ENCODE measurements at places on chromosomes 7 and 10. TPM values are rescaled to one million over a fixed set of nuclear protein-coding genes. Genes with fewer than 3 reads are reported as not detected.

DNA sequence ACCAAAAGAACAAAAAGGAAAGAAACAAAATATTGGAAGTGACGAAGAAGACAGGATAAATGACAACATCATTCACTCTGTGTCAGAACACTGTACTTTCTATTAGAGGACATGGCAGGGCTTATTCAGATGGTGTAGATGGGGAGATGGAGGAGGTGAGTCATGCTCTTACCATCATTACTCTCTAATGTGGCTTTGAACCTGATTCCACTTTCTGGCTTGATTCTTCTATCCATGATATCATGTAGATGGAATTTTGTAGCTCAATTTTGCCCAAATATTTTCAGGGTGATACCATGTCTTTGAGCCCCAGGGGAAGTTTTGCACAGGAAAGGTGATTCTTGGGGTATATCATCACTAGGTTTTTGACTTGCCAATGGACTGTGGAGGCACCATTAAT, 91.7 kb downstream of the CFAP58 start:
- DNase-seq = no peak
- peaks cover 6% of the 10 kb centered on the region for H3K27me3 ChIP-seq
- no peak overlapping the region for H3K4me3 ChIP-seq
- no peak overlapping the region for H3K27ac ChIP-seq
- H3K4me1 ChIP-seq = peaks cover 11% of the 10 kb centered on the region

- no peak overlapping the region for H3K4me3 ChIP-seq
- no peak overlapping the region for H3K27ac ChIP-seq
- H3K27me3 ChIP-seq = no peaks in the 10 kb centered on the region
Measured at GRCh38 chr10:84739641-84740040, 411.3 kb downstream of the CCSER2 start.

- H3K27ac ChIP-seq = peak overlapping the region; percentile 8
- H3K4me3 ChIP-seq = no peak overlapping the region
- DNase-seq = no peak
- H3K27me3 ChIP-seq = no peaks in the 10 kb centered on the region
Measured at GRCh38 chr7:2594599-2594998, 35.8 kb downstream of the IQCE start.

- no peaks in the 10 kb centered on the region for H3K36me3 ChIP-seq
- no peak overlapping the region for H3K4me3 ChIP-seq
- H3K27ac ChIP-seq = no peak overlapping the region
Measured at GRCh38 chr10:78307576-78307975, 273.9 kb downstream of the RPS24 start.

- H3K27ac ChIP-seq = no peak overlapping the region
- peaks cover 29% of the 10 kb centered on the region for H3K36me3 ChIP-seq
- no peak overlapping the region for H3K4me3 ChIP-seq
- H3K27me3 ChIP-seq = no peaks in the 10 kb centered on the region
- H3K4me1 ChIP-seq = peaks cover 5% of the 10 kb centered on the region
Measured at GRCh38 chr7:23622506-23622925, 25.3 kb downstream of the CCDC126 start.

DNA sequence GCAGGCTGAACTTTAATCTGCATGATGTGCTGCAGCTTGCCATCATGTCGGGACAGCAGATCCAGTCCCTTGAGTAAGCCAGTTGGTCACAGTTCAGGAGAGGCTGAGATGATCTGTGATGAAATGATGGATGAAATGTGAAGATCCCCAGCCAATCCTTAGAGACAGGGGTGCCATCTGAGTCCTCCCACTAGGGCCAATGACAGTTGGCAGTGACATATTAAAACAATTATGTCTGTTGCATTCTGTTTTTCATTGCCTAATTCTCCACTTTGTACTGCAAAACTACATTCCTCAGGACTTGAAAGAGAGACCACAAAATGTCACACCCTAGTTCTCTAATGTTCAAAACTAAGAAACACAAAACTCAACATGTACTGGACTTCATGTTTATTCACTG, 66.3 kb upstream of the CAV2 start:
- no peak overlapping the region for H3K27ac ChIP-seq
- H3K4me1 ChIP-seq = no peaks in the 10 kb centered on the region
- no peak overlapping the region for H3K4me3 ChIP-seq
- no peaks in the 10 kb centered on the region for H3K27me3 ChIP-seq
- DNase-seq = no peak
- H3K36me3 ChIP-seq = no peaks in the 10 kb centered on the region

- H3K27me3 ChIP-seq = peaks cover 6% of the 10 kb centered on the region
- DNase-seq = no peak
- no peak overlapping the region for H3K4me3 ChIP-seq
- H3K36me3 ChIP-seq = no peaks in the 10 kb centered on the region
Measured at GRCh38 chr10:110625356-110625894, 18.7 kb upstream of the RBM20 start.

DNA sequence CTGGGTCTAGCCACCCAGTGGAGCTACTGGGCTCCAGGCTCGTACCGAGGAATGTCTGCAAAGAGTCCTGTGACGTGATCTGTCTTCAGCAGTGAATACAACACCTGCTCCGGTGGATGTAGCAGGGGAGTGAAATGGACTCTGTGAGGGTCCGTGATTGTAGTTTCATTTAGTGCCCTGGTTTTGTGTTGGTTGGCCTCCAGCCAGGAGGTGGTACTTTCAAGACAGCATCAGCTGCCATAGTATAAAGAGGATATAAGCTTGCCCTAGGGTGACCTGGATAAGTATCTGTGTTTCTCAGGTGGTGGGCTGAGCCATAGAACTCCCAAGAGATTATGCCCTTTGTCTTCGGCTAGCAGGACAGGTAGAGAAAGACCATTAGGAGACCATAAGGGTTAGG, 24.6 kb upstream of the WNT2 start:
- DNase-seq = no peak
- H3K27ac ChIP-seq = no peak overlapping the region
- H3K4me3 ChIP-seq = no peak overlapping the region
- H3K27me3 ChIP-seq = no peaks in the 10 kb centered on the region
- no peaks in the 10 kb centered on the region for H3K36me3 ChIP-seq

GRCh38 chr7:157568106-157568769, 231.4 kb downstream of the DNAJB6 start:
- DNase-seq = no peak
- H3K4me1 ChIP-seq = peaks cover 68% of the 10 kb centered on the region
- peak overlapping the region; percentile 91 for H3K27ac ChIP-seq
- peak overlapping the region; percentile 75 for H3K4me3 ChIP-seq
- peaks cover 4% of the 10 kb centered on the region for H3K27me3 ChIP-seq

DNA sequence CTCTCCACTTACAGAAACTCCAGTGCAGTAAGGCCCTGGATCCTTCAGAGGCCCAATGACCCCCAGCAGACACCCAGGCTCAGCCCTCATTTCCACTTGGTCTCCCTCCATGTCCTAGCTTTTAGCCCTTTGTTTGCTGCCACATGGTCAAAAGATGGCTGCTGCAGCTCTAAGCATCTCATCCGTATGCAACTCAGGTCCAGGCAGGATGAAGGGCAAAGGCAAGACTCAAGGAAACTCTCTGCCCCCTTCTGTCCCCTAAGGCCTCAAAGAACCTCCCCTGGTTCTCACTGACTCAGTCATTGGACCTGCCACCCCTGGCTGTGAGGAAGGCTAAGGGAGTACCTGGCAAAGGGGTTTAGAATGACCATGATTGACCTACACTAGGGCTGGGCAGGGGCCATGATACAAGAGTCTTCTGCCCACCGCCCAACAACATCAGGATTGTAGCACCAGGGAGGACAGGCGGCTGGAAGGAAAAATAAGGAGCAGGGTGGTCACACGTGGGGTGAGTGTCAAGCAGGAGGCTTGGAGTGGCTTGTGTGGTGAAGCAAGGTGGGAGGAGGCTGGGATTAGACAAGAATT, 303.8 kb upstream of the ZMIZ1 start:
- H3K27ac ChIP-seq = no peak overlapping the region
- H3K4me3 ChIP-seq = no peak overlapping the region
- H3K36me3 ChIP-seq = no peaks in the 10 kb centered on the region
- DNase-seq = no peak
- no peaks in the 10 kb centered on the region for H3K27me3 ChIP-seq

DNA sequence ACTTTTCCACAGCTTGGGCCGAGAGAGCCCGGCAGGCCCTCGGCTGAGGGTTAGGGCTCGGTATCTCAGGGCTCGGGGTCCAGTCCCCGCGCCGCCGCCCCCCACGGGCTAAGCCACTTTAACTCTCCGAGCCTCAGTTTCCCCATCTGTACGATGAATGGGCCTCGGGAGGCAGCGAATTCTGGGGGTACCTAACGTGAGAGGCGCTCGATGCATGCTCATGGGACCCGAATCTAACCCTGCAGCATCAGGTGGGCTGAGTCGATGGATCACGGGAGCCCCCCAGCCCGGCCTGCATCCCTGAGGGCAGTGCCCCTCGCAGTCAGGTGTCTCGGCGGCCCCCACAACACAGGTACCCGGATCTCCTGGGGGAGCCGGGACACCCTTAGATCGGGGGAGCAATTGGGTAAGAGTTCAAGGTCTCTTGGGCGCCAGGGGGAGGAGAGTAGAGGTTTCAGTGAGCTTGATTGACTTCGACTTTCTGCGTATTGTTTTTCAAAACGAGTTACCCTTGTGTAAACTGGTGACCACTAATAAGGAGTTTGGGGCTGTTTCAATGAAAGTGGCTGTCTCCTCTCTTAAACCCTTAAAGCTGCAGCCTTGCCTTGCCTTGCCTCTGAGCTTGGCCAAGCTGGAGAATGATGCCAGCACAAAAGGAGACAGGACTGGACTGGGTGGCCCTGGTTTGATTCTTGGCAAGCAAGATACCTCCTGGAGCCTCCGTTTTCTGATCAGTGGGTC, 631 bp downstream of the POR start:
- H3K4me3 ChIP-seq = peak overlapping the region; percentile 89
- no peaks in the 10 kb centered on the region for H3K36me3 ChIP-seq
- DNase-seq = no peak
- peaks cover 34% of the 10 kb centered on the region for H3K4me1 ChIP-seq

GRCh38 chr7:108093341-108093740, 36.8 kb downstream of the LAMB4 start:
- no peak for DNase-seq
- no peaks in the 10 kb centered on the region for H3K27me3 ChIP-seq
- H3K27ac ChIP-seq = no peak overlapping the region
- H3K4me1 ChIP-seq = peaks cover 16% of the 10 kb centered on the region
- H3K36me3 ChIP-seq = no peaks in the 10 kb centered on the region

DNA sequence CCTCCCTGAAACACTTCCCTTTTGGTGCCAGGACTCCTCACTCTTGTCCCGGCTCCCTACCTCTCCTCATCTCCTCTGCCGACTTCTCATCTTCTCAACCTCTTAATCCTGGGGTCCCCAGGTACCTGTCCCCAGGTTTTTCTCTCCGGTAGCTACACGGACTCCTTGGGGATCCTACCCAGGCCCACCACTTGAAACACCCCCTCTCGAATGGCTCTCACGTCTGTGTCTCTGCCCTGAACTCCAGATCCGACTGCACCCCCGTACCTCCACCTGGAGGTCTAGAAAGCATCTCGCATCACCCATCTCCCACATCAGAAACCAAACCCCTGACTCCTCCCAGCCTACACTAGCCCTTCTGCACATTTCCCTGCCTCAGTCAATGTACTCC, 4.8 kb downstream of the TBATA start:
- H3K27me3 ChIP-seq = no peaks in the 10 kb centered on the region
- DNase-seq = no peak
- peak overlapping the region; percentile 46 for H3K27ac ChIP-seq

DNA sequence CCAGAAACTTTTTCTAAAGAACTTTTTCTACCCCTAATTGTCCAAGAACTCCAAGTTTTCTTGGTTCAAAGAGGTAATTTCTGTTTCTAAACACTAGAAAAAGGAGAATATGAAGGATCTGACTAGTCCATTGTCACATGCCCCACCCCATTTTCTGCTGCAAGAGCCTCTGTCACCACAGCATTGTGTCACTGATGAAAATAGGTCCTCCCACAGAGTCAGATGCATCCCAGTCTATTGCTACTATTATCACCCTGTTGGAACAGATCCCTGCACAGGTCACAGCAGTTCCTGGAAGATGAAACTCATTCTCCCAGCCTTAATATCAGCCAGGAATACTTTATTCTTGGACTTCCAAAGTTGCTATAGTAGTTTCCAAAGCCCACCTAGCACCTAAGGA, 7.5 kb upstream of the CFTR start:
- no peak overlapping the region for H3K4me3 ChIP-seq
- H3K36me3 ChIP-seq = no peaks in the 10 kb centered on the region
- no peaks in the 10 kb centered on the region for H3K4me1 ChIP-seq

GRCh38 chr10:48598936-48599829, 5.7 kb downstream of the ARHGAP22 start:
- H3K27me3 ChIP-seq = peaks cover 11% of the 10 kb centered on the region
- H3K4me1 ChIP-seq = peaks cover 19% of the 10 kb centered on the region
- H3K36me3 ChIP-seq = no peaks in the 10 kb centered on the region
- no peak overlapping the region for H3K27ac ChIP-seq
- no peak for DNase-seq
- H3K4me3 ChIP-seq = no peak overlapping the region

DNA sequence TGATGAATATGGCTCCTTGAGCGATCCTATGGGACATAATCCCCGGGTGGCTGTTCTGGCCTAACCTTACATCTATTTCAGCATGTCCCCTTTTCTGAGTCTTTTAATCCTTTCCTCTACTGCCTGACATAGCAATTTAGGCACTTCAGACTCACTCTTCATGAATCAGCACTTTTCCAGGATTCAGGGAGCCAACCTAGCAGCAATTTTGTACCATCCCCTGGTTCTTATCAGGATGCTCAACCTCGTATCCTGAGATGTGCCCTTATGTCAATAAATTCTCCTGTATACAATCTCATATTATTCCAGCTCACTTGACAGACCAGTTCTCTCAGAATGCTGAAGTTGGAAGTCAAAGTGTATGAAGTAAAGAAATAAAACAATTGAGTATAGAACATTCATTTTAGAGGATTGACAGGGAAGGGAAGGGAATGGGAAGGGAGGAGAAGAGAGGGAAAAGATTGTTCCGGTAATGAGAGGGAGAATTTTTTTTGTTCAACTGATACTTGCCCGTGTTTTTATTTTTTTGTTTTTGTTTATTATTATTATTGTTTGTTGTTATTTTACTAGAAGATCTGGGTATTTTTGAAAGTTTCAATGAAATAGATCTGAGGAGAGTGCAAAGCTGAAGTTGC, 8.2 kb upstream of the ZC3HAV1 start:
- peaks cover 25% of the 10 kb centered on the region for H3K27me3 ChIP-seq
- no peak for DNase-seq

- H3K36me3 ChIP-seq = peaks cover 2% of the 10 kb centered on the region
- H3K27ac ChIP-seq = no peak overlapping the region
- H3K4me1 ChIP-seq = no peaks in the 10 kb centered on the region
- no peaks in the 10 kb centered on the region for H3K27me3 ChIP-seq
- no peak for DNase-seq
- no peak overlapping the region for H3K4me3 ChIP-seq
Measured at GRCh38 chr10:112250555-112250954, 32.6 kb upstream of the TECTB start.

Gene CACNB2
- 2.2 TPM for total RNA-seq

Gene FAM237B
- not detected for total RNA-seq

Gene CYP2C8
- total RNA-seq = 2.5 TPM

Gene KNDC1
- total RNA-seq = 4.0 TPM

Gene HOXA6
- 1.6 TPM for total RNA-seq

Gene LRRC61
- total RNA-seq = 23.2 TPM

Gene ADCYAP1R1
- total RNA-seq = 9.0 TPM

Gene HHEX
- not detected for total RNA-seq

Gene NKX1-2
- total RNA-seq = not detected

Gene NOC3L
- 25.7 TPM for total RNA-seq
